Fibroblast of gingiva (primary cell): ENCODE measurements at places on chromosomes 1 and 21.
A peak's percentile ranks its signal among the peaks of the same experiment; 100 is the strongest.

DNA sequence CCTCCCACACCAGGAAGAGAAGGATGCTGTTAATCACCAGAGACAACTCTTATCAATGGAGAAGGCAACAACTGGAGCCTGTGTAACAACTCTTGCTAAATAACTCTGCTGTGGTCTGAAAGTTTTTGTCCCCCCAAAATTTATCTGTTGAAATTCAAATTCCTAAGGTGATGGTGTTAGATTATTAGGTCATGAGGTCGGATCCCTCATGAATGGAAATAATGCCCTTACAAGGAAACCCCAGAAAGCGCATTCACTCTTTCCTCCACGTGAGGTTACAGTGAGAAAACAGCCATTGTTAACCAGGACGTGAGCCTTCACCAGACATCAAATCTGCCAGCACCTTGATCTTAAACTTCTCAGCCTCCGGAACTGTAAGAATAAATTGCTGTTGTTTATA, 141.9 kb upstream of the CXADR start:
- DNase-seq, result no peak

DNA sequence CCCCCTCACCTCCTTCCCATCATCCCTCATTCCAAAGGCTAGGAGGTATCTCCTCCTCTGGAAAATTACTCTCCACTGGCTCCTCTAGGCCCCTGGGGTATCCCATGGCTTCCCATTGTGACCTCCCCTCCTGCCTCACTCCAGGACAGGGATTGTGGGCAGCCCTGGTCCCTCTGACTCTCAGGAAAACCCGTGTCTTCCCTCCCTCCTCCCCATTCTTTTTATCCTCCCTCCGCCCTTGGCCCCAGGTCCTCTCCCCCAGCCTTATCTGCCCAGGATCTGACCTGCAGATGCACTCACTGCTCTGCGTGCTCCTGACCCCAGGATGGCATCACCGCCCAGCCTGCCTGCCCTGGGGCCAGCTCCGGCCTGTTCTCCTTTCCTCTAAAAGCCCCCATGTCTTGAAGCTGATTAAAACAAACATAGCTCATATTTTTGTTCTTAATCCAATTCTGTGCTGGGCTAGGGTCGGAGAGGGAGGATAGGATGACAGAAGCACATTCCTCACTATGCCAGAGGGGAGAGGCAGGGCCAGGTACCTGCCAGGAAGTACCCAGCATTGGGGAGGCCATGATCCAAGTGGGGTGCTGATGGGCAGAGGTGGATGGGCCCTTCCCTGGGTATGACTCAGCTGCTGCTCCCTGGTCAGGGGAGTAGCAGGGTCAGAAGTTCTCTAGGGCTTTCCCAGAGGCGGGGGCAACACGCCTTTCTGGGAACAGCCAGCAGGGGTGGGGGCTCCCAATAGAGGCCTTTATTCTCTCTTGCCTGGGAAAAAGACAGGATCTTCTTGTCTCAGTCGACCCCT, 13.8 kb upstream of the UBL4B start:
- no peak for DNase-seq

DNA sequence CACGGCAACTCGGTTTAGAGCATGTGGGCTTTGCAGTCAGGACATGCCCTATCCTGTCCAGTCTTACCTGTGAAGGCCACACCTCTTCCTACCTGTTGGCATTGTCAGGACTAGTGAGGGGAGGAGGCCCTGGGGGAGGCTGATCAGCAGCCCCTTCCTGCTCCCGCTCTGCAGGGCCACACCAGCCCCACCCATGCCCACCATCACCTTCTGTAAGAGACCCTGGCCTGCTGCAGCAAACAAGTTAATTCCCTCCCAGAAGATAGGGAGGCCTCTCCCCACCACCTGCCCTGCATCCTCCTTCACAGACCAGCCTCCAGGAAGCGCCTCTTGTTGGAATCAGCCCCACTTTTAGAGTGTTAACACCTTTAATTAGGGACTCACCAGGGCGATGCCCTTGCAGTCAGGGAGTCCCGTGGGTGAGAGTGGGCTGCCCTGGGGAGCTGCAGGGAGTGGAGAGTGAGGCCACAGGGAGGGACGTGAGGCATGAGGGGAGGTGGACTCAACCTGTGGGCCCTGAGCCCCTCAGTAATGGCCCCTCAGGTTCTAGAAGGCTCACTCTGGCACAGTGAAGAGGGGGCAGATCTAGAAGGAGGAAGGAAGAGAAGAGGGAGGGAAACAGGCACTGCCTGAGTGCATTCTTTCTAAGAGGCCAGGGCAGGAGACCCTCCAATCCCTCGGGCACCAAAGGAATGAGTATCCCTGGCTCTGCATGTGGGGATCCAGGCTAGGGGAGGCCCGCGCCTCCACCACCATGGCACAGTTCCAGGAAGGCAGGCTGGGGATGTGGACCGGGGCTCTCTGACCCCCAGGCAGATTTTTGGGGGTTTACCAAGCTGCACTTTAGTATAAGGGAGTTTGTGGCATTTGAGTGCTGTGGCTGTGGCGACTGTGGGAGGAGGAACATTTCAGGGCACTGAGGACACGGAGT, 8.2 kb downstream of the UMODL1 start:
- DNase-seq, result no peak

- DNase-seq, result peak; percentile 52
Observed at GRCh38 chr1:12405325-12406210, 175.7 kb downstream of the VPS13D start.

DNA sequence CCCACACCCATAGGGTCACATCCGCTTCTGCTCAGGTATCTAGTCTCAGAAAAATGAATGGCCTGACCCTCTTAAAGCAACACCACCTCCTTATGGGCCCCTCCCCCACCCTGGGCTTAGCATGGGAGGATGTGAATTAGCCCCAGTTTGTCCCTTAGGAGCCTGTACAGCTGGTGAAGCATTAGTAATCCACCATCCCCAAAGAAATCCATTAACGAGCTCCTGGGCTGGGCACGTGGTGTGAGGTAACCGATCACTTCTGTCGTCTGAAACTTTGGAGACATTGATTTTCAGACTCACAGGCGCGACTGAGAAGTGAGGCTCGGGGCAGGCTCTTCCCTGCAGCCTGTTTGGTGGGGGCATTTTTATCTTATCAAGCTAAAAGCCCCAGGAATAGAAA, 10.5 kb downstream of the RASSF5 start:
- DNase-seq, result no peak

- DNase-seq, result no peak
Observed at GRCh38 chr1:88371436-88372023, 312.5 kb upstream of the PKN2 start.

GRCh38 chr1:42931108-42931539, 27.5 kb downstream of the SLC2A1 start:
- DNase-seq, result peak; percentile 40

DNA sequence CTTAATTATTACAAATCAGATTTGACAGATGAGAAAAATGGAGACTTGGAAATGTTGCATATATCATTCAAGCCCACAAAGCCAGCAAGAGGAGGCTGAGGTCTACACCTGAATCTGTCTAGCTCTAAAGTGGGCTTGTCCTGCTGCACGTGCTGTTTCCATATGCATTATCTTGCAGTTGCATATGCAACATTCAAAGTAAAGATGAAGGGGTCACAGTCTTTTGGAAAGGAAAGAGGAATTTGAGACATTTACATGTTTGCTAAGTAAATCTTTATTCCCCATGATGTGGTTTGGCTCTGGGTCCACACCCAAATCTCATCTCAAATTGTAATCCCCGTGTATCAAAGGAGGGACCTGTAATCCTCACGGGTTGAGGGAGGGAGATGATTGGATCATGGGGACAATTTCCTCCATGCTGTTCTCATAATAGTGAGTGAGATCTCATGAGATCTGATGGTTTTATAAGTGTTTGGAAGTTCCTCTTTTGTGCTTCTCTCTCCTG, 98.3 kb downstream of the BACH1 start:
- DNase-seq, result no peak

- DNase-seq, result no peak
Observed at GRCh38 chr1:207076181-207076955, 12.3 kb upstream of the C4BPB start.

- no peak for DNase-seq
Observed at GRCh38 chr1:166836733-166837132, 2.5 kb upstream of the POGK start.

DNA sequence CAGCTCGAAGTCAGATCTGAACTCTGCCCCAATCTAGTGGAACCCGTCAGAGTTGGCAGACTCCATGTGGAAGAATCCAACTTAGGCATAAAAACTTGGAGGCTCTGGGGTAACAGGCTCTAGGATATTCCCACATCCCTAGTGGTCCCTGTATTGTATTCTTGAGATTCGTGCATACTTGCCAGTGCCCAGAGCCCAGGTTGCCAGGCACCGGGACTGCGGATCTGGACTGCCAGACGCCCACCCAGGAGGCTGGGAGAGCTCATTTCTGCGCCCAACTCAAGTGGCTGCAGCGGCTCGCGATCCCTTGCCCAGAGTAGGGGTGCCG, 1.1 kb downstream of the GRIK1 start:
- DNase-seq, result no peak

- DNase-seq, result no peak
Observed at GRCh38 chr1:231116738-231117137, 45.1 kb upstream of the TRIM67 start.

- no peak for DNase-seq
Observed at GRCh38 chr1:39671433-39671792, 494 bp downstream of the NT5C1A start.

- no peak for DNase-seq
Observed at GRCh38 chr1:174221681-174222080, 62.4 kb downstream of the RABGAP1L start.

- DNase-seq, result no peak
Observed at GRCh38 chr1:41535716-41536115, 51.2 kb upstream of the EDN2 start.

- no peak for DNase-seq
Observed at GRCh38 chr1:175842550-175842949, 99.2 kb upstream of the TNR start.

DNA sequence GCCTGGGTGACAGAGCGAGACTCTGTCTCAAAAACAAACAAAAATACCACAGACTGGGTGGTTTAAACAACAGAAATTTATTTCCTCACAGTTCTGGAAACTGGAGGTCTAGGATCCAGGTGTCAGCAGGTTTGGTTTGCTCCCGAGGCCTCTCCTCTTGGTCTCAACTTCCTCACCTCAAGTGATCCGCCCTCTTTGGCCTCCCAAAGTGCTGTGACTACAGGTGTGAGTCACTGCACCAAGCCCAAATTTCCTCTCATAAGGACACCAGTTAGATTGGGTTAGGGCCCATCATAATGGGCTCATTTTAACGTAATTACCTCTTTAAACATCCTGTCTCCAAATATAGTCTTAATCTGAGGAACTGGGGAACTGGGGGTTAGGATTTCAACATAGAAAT, 35.5 kb downstream of the MFSD2A start:
- DNase-seq, result no peak

DNA sequence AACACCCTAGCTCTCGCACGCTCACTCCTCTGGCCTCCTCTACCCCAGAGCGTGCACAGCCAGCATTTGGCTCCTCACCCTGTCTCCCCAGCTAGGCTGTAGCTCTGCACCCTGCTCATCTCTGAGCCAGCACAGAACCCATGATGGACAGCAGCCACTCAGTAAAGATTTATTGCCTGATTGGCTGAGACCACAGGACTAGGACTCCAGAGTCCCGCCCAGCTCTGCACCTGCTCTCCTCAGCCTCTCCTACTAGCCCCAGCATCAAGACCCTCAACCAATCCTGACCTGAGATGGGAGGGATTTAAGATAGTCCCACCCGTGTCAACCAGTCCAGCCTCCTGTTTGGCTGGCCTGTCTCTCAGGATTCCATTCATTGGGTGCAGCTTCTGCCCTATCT, 9.3 kb downstream of the C1QB start:
- DNase-seq, result no peak

DNA sequence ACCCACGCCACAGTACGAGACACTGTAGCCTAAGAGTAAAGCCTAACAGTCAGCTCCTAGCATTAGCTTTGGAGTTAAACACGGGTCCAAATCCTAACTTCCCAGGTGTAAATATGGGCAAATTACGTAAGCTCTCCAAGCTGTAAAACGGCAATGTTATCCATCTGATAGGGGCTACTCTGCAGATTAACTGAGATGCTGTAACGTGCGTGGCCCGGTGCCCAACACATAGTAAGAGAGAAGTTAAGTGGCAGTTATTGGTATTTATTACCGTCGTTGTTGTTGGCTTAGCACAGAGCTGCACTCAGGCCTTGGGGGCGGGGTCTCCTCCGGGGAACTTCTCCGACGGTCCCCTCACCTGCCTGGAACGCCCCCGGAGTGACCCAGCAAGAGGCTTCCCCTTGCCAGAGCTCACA, 457 bp downstream of the TRAPPC3 start:
- DNase-seq, result no peak

DNA sequence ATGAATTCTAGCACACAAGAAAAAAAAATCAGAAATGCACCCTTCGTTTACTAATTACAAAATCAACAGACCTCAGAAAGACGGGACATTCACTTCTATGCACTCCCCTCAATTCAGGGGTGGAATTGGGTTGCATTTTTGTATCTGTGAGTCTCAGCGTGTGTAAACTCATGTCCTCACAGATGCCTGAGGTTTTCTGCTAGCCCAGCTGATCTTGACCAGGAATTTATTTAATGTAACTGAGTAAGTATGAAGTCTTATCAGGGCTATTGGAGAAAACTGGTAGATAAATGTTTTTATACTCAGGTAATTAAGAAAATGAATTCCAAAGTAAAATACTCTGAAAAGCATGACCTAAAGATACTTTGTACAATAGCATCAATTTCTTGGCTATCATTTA, 167.7 kb downstream of the RUNX1 start:
- DNase-seq, result peak; percentile 45

GRCh38 chr1:244212219-244212618, 161.1 kb downstream of the ZBTB18 start:
- DNase-seq, result no peak

GRCh38 chr1:229953736-229954326, 113.2 kb upstream of the GALNT2 start:
- DNase-seq, result no peak

GRCh38 chr1:18640228-18641004, 9.8 kb downstream of the PAX7 start:
- no peak for DNase-seq

DNA sequence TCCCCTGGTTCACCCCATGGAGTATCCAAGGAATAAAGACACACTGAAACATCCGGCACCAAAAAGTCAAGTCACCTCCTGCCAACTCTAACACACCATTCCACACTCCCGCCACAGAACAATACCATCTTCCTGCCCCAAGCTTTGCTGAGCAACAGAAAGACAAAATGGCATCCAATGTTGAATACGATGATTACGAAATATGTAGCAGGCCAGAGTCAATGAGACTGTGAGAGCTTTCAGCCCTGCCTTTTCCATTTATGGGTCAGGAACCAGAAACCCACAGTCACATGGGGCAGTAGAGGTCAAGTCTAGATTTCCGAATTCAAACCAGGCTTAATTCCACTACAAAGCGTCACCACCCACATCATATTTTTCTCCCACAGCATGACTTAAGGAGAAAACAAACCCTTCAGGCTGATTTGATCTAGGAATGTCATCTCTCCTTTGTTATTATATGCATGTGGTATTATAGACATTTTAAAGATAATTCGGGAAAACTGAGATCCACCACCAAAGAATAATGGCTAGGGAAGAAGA, 249.8 kb downstream of the SETD4 start:
- DNase-seq, result no peak

GRCh38 chr1:6109688-6110087, 64.0 kb downstream of the KCNAB2 start:
- no peak for DNase-seq
